Mesothelial cell of epicardium (in vitro differentiated cells): ENCODE measurements at places on chromosomes 3 and 15.

DNA sequence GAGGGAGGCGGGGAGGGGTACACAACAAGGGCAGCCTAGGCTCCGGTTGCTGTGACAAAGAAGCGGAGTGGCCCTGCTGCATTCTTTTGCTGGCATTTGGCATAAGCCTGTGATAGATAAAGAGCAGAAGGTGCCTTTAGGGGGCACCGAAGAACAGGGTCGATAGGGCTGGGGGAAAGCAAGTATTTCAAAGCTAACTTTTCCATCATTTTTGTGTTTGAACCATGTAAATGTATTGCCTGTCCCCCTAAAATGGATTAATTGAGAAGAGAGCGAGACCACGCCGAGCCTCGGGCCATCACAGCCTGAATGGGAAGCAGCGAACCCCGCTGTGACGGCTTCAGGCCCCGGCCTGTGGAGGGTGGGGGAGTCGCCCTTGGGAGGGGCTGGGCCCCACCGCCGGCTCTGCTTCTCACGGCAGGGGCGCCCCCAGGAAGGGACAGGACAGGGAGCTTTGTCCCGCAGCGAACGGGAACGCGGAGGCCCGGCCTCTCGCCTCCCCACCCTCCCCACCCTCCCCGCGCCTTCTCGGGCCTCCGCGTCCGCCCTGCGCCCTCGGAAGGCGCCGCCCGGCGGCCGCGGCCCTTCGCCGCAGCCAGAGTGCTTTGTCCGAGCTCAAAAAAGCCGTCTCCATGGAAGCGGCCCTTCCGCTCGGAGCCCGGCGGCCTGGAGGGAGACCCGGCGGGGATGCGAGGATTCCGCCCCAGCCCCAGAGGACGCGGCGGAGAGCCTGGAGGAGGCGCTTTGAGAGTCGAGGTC is 32.4 kb upstream of the ALDH1L1 start:
- H3K36me3 ChIP-seq = peaks cover 3% of the 10 kb centered on the region
- peak; percentile 44 for DNase-seq
- peaks cover 5% of the 10 kb centered on the region for H3K27me3 ChIP-seq
- peak overlapping the region; percentile 95 for H3K27ac ChIP-seq
- peak overlapping the region; percentile 79 for H3K4me3 ChIP-seq

GRCh38 chr3:68271145-68271544 is 616.7 kb upstream of the SUCLG2 start:
- no peak overlapping the region for H3K4me3 ChIP-seq
- no peaks in the 10 kb centered on the region for H3K27me3 ChIP-seq
- peaks cover 3% of the 10 kb centered on the region for H3K4me1 ChIP-seq
- no peak for DNase-seq

- H3K4me3 ChIP-seq = peak overlapping the region; percentile 31
- H3K4me1 ChIP-seq = peaks cover 57% of the 10 kb centered on the region
- no peak for DNase-seq
- no peaks in the 10 kb centered on the region for H3K27me3 ChIP-seq
Observed at GRCh38 chr3:134362670-134363380, 11.4 kb downstream of the AMOTL2 start.

- H3K4me1 ChIP-seq = peaks cover 5% of the 10 kb centered on the region
- peaks cover 15% of the 10 kb centered on the region for H3K27me3 ChIP-seq
- no peak overlapping the region for H3K4me3 ChIP-seq
- H3K36me3 ChIP-seq = no peaks in the 10 kb centered on the region
Observed at GRCh38 chr3:194346621-194347020, 4.5 kb downstream of the CPN2 start.

- no peaks in the 10 kb centered on the region for H3K27me3 ChIP-seq
- H3K4me1 ChIP-seq = peaks cover 2% of the 10 kb centered on the region
- no peaks in the 10 kb centered on the region for H3K36me3 ChIP-seq
- no peak overlapping the region for H3K27ac ChIP-seq
- no peak overlapping the region for H3K4me3 ChIP-seq
Observed at GRCh38 chr3:197592361-197593045, 36.7 kb upstream of the BDH1 start.

DNA sequence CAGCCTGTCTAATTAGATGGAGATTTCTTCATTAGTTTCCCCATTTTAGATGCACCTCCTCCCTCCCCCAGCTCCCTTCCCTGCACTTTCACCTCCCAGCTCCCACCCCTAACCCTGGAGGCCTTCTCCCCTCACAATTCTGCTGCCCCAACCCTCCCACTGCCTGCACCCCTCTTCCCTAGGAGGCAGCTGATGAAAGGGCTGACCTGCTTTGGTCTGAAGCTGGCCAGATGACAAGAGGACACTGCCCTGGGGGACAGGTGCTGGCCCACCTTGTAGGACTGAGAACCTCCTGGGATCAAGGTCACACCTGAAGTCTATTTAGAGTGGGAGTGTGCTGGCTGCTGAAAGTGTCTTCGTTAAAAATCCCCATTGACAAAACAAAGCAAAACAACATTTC is 259.4 kb downstream of the TLE3 start:
- no peak overlapping the region for H3K27ac ChIP-seq
- H3K4me1 ChIP-seq = peaks cover 20% of the 10 kb centered on the region
- no peaks in the 10 kb centered on the region for H3K36me3 ChIP-seq
- no peak overlapping the region for H3K4me3 ChIP-seq
- DNase-seq = no peak

- peaks cover 29% of the 10 kb centered on the region for H3K4me1 ChIP-seq
- H3K27me3 ChIP-seq = no peaks in the 10 kb centered on the region
- no peaks in the 10 kb centered on the region for H3K36me3 ChIP-seq
Observed at GRCh38 chr3:13544293-13544831, 4.6 kb upstream of the FBLN2 start.

- peaks cover 25% of the 10 kb centered on the region for H3K4me1 ChIP-seq
- H3K36me3 ChIP-seq = peaks cover 15% of the 10 kb centered on the region
- no peak for DNase-seq
- peak overlapping the region; percentile 13 for H3K27ac ChIP-seq
- no peaks in the 10 kb centered on the region for H3K27me3 ChIP-seq
Observed at GRCh38 chr15:92625251-92625980, 30.2 kb downstream of the FAM174B start.

DNA sequence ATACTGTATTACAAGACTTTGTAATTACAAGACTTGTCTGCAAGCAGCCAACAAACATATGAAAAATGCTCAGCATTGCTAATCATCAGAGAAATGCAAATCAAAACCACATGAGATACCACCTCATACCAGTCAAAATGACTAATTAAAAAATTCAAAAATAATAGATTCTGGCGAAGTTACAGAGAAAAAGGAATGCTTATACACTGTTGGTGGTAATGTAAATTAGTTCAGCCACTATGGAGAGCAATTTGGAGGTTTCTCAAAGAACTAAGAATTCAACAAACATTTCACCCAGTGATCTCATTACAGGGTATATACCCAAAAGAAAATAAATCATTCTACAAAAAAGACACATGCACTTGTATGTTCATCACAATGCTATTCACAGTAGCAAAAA is 617.5 kb upstream of the CCDC54 start:
- H3K4me1 ChIP-seq = peaks cover 7% of the 10 kb centered on the region
- no peaks in the 10 kb centered on the region for H3K27me3 ChIP-seq
- DNase-seq = no peak
- no peak overlapping the region for H3K27ac ChIP-seq
- H3K36me3 ChIP-seq = peaks cover 4% of the 10 kb centered on the region
- no peak overlapping the region for H3K4me3 ChIP-seq

GRCh38 chr3:151182349-151183079 is 20.5 kb downstream of the GPR171 start:
- DNase-seq = no peak
- no peaks in the 10 kb centered on the region for H3K27me3 ChIP-seq
- H3K4me3 ChIP-seq = no peak overlapping the region
- no peak overlapping the region for H3K27ac ChIP-seq
- peaks cover 7% of the 10 kb centered on the region for H3K4me1 ChIP-seq
- H3K36me3 ChIP-seq = no peaks in the 10 kb centered on the region

- DNase-seq = no peak
- H3K36me3 ChIP-seq = no peaks in the 10 kb centered on the region
- H3K4me3 ChIP-seq = peak overlapping the region; percentile 63
- H3K27me3 ChIP-seq = peaks cover 74% of the 10 kb centered on the region
- H3K27ac ChIP-seq = no peak overlapping the region
Observed at GRCh38 chr3:133037436-133037835, 755 bp upstream of the TMEM108 start.

GRCh38 chr15:63136742-63137141 is 15.1 kb downstream of the LACTB start:
- H3K4me3 ChIP-seq = no peak overlapping the region
- H3K27me3 ChIP-seq = no peaks in the 10 kb centered on the region
- DNase-seq = no peak
- H3K36me3 ChIP-seq = peaks cover 8% of the 10 kb centered on the region
- H3K4me1 ChIP-seq = no peaks in the 10 kb centered on the region

GRCh38 chr3:77042882-77043281 is 3.0 kb downstream of the ROBO2 start:
- H3K27me3 ChIP-seq = peaks cover 23% of the 10 kb centered on the region
- no peak overlapping the region for H3K27ac ChIP-seq
- peak overlapping the region; percentile 85 for H3K4me3 ChIP-seq
- DNase-seq = no peak
- peaks cover 26% of the 10 kb centered on the region for H3K4me1 ChIP-seq
- H3K36me3 ChIP-seq = no peaks in the 10 kb centered on the region

DNA sequence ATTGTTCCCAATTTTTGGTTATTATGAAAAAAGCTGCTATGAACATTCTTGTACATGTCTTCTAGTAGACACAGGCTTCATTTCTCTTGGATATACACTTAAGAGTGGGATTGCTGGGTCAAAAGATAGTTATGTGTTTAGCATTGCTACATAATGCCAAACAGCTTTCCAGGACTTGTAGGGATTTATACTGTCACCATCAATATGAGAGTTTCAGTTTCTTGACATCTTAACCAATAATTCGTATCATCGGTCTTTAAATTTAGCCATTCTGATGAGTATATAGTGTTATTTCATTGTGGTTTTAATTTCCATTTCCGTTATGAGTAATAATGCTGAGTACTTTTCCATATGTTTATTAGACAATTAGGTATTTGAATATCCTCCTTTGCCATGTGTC is 190.3 kb upstream of the PFN2 start:
- H3K27me3 ChIP-seq = peaks cover 8% of the 10 kb centered on the region
- no peak for DNase-seq
- H3K4me3 ChIP-seq = no peak overlapping the region
- H3K36me3 ChIP-seq = no peaks in the 10 kb centered on the region

DNA sequence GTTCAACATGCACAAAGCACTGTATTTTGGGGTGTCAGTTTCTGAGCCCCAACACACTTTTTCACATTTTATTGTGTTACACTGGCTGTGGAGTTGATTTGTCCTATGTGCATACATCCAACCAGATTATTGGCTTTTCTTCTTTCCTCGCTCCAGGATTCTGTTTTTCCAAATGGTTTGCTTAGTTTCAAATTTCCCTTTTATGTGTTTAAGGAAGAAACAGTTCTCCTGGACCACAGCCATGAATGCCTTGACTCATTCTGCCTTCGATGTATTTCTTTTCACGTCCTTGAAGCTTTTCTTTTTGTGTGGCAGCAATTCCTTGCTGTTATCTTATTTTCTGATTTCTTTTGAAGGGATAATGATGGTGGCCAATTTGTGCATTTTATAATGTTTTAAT is 53.8 kb downstream of the CACNA2D3 start:
- H3K27me3 ChIP-seq = peaks cover 67% of the 10 kb centered on the region
- H3K4me1 ChIP-seq = no peaks in the 10 kb centered on the region
- H3K4me3 ChIP-seq = no peak overlapping the region
- no peak overlapping the region for H3K27ac ChIP-seq
- no peak for DNase-seq

GRCh38 chr3:19392150-19392549 is 243.8 kb downstream of the KCNH8 start:
- no peak overlapping the region for H3K27ac ChIP-seq
- peaks cover 4% of the 10 kb centered on the region for H3K4me1 ChIP-seq
- H3K27me3 ChIP-seq = peaks cover 3% of the 10 kb centered on the region
- H3K36me3 ChIP-seq = no peaks in the 10 kb centered on the region
- H3K4me3 ChIP-seq = no peak overlapping the region

GRCh38 chr3:54150864-54151467 is 28.6 kb downstream of the CACNA2D3 start:
- H3K4me3 ChIP-seq = no peak overlapping the region
- peaks cover 20% of the 10 kb centered on the region for H3K27me3 ChIP-seq
- peaks cover 2% of the 10 kb centered on the region for H3K4me1 ChIP-seq

GRCh38 chr15:73918784-73919183 is 7.5 kb upstream of the LOXL1 start:
- no peak overlapping the region for H3K4me3 ChIP-seq
- no peak for DNase-seq
- H3K36me3 ChIP-seq = peaks cover 24% of the 10 kb centered on the region
- peaks cover 30% of the 10 kb centered on the region for H3K4me1 ChIP-seq
- H3K27ac ChIP-seq = no peak overlapping the region
- H3K27me3 ChIP-seq = no peaks in the 10 kb centered on the region

DNA sequence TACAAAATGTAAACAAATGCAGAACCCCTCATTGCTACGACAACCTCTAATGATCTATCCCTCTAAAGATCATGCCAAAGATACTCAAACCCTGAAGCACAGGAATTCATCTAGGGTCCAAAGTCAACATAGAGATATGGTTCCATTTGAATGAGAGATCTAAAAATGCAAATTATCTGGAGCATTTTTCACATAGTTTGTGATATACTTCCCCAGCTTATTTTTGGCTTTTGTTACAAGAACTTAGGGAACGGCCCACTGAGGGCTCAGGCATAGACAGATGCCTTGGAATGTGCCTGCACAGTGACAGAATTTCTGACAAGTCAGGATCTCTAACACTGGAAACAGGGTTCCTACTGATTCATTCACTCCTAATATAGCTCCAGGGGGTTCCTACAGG is 258.9 kb upstream of the THBS1 start:
- H3K4me3 ChIP-seq = no peak overlapping the region
- H3K36me3 ChIP-seq = peaks cover 4% of the 10 kb centered on the region
- no peak for DNase-seq
- H3K4me1 ChIP-seq = peaks cover 14% of the 10 kb centered on the region
- H3K27ac ChIP-seq = no peak overlapping the region
- no peaks in the 10 kb centered on the region for H3K27me3 ChIP-seq

DNA sequence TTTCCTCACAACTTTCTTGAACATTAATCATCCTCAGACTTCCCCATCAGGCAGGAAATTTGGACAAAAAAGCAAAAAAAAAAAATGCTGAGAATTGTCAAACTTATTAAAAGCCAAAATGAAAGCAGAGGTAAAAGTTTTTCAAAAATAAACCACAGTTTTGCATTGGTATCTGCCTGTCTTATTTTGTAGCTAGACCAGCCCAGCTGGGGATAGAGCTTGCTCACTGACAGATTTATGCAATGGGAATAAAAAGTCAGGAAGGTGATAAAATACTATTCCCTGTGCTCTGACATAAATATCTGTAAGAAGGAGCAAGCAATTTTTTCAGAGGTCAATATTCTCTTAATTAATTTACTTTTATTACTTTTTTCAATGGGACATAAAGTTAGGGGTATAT is 1006.7 kb upstream of the ALCAM start:
- no peak overlapping the region for H3K27ac ChIP-seq
- H3K4me3 ChIP-seq = no peak overlapping the region
- H3K27me3 ChIP-seq = no peaks in the 10 kb centered on the region
- H3K4me1 ChIP-seq = peaks cover 5% of the 10 kb centered on the region
- no peak for DNase-seq
- no peaks in the 10 kb centered on the region for H3K36me3 ChIP-seq
